ENCODE measurements at places on chromosomes 5 and 9.
A peak's percentile ranks its signal among the peaks of the same experiment; 100 is the strongest.

- no peak for DNase-seq
Observed at GRCh38 chr5:177535125-177535524, 18.4 kb upstream of the DDX41 start.

- no peak for DNase-seq
Observed at GRCh38 chr5:132478366-132478871, 12.2 kb downstream of the IRF1 start.

DNA sequence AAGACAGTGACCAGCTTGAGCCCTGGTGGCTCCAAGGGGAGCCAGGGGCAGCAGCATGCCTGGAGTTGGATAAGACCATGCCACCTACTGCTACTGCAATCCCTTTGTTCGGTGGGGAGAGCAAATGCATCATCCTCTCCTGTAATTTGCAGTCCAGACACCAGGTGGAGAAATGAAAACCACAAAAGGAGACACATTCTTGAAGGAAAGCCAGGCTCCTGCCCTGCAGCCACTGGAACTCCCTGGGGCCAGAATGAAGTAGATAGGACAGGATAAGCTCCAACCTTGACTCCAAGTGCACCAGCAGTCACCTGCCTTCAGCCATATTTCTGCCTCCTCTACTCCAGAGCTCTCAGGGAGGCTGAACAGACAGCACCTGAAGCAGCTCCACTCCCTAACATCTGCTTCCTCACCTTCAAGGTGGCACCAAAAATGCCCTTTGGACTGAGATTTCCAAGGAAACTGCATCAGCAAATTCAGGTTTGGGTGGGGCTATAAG, 65.1 kb upstream of the IQGAP2 start:
- DNase-seq: no peak

DNA sequence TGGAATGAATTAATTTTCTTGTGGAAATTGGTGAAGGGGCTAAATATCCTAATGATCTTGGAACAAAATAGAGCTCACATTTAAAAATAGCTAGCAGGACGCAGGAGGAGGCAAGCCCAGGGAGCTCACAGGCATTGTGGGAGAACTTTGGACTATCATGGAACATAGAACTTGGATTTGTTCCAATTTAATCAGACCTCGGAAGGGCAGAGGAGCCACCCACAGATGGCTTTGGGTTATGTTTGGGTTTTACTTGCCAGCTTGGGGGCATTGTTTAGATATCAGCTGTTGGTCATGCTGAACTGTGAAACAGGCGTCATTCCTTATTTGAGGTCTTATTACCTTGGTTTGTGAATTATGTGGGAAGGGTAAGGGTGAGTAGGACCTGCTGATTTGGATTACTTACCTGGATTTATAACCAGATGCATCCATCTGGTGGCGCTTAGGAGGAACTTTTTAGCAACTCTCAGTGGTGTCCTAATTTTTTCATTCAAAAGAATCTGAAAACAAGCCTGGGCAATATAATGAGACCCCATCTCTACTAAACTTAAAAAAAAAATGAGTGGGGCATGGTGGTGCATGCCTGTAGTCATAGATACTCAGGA, 14.1 kb upstream of the PTGR1 start:
- DNase-seq: no peak

DNA sequence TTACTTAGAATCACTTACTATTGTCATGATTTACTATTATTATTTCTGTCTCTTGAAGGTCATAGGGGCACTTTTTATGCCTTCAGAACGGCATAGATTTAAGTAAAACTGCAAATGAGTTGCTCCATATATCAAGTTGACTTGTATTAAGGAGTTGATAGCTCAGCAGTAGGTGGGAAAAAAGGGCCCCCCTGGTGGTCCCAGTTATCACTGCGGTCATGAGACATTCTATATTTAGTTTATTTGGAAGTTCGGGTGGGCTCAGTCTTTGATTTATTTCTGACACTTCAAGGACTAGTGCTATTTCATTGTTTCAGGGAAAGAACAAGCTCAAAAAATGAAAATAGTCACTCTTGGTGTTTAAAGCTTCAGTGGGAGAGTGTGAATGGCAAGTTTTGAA, 159.3 kb downstream of the SLC24A2 start:
- no peak for DNase-seq

- peak; percentile 97 for DNase-seq
Observed at GRCh38 chr5:41510176-41510831, at the start of gene PLCXD3. TSS of gene PLCXD3 (minus strand) at chr5:41510601. CDS start at chr5:41510526, 75 bp downstream.

DNA sequence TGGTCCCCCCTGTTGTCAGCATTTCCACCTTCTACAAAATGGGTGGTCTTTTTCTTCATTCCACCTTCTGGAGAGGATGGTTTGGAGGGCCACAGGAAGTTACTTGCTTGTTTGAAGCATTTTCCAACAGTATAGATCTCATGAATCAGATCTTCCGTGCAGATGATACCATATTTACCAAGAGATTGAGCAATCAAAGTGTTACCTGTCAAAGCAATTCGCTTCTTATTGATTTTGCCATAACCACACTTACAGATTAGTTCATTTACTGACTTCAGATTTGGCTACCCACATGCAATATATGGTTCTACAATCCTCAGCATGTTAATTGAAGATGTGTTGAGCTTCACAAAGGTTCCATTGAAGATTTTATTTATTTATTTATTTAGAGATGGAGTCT, 14.0 kb upstream of the TEX48 start:
- DNase-seq: no peak

- no peak for DNase-seq
Observed at GRCh38 chr5:65151614-65152013, 330.1 kb downstream of the ADAMTS6 start.

DNA sequence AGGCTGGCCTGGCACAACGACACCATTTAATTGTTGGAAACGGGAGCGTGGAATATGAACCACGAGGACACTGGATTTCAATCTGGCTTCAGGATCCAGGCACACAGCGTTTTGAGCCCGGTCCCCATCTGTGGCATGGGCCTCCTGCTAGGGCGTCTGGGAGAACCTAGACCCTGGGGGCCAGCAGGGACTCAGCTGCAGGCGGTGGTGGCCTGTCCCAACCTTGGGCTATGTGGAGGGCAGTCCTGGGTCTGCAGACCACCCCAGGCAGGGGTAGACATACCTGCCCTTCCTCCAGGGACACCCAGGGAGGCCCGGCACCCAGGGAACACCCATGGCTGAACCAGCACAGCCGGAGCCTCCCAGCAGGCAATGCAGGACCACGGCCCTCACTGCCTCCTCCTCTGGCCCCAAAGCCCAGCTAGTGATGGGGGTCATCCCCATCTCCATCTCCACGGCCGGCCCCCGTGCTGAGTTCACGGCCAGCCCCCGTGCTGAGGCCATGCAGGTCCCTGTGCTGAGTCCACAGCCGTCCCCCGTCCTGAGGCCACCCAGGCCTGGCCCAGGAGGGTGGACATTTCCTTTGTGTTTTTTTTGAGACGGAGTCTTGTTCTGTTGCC, 18.5 kb upstream of the UBAC1 start:
- no peak for DNase-seq

DNA sequence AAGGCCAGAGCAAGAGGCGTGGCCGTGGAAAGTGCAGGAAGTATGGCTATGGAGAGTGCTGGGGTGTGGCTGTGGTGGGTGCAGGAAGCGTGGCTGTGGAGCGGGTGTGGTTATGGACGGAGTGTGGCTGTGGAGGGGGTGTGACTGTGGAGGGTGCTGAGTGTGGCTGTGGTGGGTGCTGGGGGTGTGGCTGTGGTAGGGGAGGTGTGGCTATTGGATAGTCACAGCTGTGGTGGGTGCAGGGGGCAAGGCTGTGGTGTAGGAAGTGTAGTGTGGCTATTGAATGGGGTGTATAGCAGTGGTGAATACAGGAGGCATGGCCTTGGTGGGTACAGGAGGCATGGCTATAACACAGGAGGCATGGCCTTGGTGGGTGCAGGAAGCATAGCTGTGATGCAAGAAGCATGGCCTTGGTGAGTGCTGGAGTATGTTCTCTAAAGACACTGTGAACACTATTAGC, 40.8 kb upstream of the SPATA31C2 start:
- DNase-seq: no peak

- no peak for DNase-seq
Observed at GRCh38 chr5:10485142-10485795, 43.6 kb downstream of the ROPN1L start.

GRCh38 chr9:95057101-95057500, 260.4 kb downstream of the FANCC start:
- DNase-seq: peak; percentile 31

DNA sequence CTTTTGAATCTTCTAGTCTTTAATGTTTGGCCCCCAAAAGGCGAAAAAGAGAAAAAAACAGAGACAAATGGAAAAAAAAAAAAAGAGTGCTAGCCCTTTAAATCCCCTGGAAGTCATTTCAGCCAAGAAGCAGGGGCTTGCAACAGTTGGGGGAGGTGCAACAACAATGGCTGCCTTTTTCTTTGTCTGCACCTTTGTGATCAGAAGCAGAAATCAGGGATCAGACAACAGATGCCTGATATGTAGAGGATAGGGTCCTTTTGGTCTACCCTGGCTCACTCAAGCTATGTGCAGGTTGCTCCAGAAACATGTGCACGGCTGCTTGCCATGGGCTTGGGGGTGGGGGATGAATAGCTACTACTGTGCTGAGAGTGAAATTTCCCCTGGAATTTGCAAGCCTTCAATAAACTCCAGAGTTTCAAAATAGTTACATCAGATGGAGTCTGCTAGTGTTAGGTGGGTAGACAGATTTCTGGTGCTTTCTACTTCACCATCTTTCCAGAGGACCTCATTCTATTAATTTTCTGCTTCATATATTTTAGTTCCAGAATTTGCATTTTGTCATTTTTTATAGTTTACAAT, 150.9 kb downstream of the FGF18 start:
- no peak for DNase-seq

GRCh38 chr9:124389146-124389939, 25.9 kb downstream of the PSMB7 start:
- DNase-seq: no peak

GRCh38 chr5:158995694-158996173, 104.0 kb downstream of the EBF1 start:
- no peak for DNase-seq

- peak; percentile 67 for DNase-seq
Observed at GRCh38 chr5:15995341-15996052, 184.1 kb downstream of the MARCHF11 start.

- DNase-seq: no peak
Observed at GRCh38 chr5:10876006-10876744, 115.1 kb upstream of the DAP start.

GRCh38 chr5:52760695-52761366, 26.9 kb upstream of the ITGA1 start:
- DNase-seq: no peak

DNA sequence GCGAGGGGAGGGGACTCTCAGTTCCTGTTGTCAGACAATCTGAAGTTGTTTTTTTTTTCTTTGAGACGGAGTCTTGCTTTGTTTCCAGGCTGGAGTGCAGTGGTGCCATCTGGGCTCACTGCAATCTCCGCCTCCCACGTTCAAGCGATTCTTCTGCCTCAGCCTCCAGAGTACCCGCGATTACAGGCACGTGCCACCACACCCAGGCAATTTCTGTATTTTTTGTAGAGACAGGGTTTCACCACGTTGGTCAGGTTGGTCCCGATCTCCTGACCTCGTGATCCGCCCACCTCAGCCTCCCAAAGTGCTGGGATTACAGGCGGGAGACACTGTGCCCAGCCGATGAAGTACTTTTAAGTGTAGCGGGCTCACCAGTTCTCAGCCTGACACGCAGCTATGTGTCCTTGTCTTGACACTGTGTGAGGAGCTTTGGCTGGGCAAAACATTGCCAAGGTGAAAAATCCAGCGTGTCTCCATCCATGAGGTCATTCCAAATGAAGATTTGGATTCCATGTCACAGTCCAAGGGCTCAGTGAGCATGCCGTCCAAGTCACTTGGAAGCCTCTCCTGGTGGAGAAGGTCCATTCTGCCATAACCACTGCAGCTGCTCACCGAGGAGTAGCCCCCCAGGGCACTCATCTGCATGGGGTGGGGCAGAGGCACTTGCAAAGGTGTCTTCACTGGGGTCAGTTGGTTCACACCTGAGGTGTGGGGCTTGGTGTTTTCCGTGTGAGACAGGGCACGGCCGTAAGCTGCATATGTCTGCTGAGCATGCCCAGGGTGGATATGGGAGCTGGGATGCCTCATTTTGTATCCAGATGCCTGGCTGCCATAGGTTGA, 32.0 kb downstream of the OR2V1 start:
- DNase-seq: no peak

DNA sequence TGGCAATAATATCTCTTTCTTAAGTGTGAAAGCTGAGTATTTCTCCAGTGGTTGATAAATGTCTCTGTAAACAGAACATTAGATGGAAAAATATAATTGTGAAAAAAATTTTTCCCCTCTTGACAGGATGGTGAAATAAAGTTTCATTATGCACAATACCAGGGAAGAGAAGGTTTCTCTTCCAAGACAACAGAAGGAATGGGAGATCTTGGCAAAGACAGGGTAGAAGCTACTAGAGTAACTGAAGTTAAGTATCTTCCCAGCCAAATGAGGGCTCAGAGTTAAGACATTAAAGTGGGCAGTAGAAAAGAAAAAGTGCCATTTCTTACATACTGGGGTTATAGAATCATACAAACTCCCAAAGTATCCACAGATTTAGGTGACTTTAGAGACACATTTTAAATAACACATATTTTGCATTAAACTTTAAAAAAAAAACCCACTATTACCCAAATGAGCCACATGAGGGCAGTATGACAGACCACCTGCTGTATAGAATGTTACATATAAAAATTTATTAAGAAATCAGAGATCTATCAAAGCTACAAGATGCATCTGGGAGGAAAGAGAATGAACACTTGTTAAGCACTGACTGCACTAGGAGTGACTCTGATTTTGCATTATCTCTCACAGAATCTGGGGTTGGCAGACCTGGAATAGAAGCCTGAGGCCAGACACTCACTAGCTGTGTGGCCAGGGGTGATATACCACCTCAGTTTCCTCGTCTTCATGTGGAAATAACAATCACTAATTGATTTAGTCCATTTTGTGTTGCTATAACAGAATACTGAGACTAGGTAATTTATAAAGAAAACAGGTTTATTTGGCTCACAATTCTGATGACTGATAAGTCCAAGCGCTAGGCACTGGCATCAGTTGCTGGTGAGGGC, 98.5 kb downstream of the ARSB start:
- peak; percentile 2 for DNase-seq

- DNase-seq: no peak
Observed at GRCh38 chr5:81397176-81397575, 3.2 kb upstream of the ACOT12 start.

DNA sequence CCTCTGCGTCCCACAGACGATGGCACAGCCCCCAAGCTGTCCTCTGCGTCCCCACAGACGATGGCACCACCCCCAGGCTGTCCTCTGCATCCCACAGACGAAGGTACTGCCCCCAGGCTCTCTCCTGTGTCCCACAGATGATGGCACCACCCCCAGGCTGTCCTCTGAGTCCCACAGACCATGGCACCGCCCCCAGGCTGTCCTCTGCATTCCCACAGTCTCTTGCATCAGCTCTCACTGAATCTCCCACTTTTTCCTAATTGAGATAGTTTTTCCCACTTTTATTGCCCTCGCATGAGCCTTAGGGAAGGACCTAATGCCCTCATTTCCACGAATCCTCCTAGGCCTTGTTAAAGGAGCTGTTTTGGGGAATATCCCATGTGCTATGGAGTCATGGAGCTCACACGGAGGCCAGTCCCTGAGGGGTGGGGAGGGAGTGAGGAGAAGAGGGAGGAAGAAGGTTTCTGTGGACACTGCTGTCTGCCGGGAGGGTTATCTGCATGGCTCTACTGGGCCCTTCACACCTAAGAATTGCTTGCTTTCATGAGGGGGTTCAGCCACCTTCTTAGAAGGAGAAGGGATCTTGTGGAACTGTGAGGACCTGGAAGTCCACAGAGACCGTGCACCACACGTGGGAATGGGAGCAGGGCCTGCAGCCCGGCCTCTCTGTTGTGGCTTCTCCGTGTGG, 58.2 kb upstream of the PTCH1 start:
- no peak for DNase-seq

All from NCI-H748 treated with DMSO at 0.1 percent for 48 hours (cell line).